ENCODE measurements at places on chromosomes 6 and 20.
A peak's percentile ranks its signal among the peaks of the same experiment; 100 is the strongest.

DNA sequence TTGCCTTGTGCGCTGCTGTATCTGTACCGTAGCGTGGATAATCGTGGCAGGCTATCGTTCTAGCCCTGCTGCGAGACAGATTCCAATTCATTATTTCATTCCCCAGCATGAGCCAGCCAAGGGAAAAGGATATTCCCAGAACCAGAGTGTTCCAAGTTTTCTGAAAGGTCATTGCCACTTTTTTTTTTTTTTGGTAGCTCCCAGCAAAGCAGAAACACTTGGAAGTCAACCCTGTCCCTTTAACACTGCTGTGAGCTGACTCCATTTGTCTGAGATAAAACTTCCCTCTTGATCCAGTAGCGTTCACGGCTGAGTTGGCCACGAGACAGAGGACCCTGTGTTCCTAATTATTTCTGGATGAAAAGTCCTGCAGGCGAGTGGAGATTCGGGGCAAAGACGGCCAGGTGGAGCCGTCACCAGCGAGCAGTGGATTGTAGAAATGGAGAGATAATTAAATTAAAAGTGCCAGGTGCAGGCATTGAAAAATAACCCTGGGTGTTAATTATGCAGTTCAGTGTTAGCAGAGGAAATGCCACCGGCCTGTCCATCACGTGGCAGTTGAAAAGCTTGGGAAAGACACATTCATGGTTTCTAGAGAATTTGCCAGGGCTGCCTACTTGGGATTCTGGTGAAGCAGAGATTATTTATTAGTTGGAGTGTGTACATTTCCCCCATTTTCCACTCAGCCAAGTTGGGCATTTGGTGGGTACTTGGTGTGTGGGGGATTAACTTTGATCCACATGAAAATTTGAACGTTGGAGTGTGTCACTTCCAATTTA is 164.2 kb downstream of the SLC24A3 start:
- peak; percentile 3 for DNase-seq

GRCh38 chr20:7744411-7744810 is 195.8 kb downstream of the HAO1 start:
- no peak for DNase-seq

- no peak for DNase-seq
Observed at GRCh38 chr20:32538526-32538939, 46.6 kb downstream of the NOL4L start.

DNA sequence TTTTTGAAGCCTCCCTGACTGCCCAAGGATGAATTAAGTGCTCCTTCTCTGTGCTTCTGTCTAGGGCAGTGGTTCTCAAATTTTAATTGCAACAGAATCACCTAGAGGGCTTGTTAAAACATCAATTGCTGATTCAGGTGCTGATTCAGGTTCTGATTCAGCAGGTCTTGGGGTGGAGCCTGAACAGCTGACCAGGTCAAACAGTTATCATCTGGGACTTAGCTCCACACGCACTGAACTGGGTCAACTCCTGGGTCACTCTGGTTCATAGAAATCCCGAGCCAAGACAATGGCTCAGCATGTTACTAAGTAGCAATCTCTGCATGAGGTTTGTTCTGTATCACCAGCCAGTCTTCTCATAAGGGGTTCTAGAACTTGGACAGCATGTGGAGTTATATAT is 192.3 kb downstream of the GJA1 start:
- DNase-seq = no peak

GRCh38 chr6:3754776-3755175 is 3.3 kb upstream of the PXDC1 start:
- no peak for DNase-seq

DNA sequence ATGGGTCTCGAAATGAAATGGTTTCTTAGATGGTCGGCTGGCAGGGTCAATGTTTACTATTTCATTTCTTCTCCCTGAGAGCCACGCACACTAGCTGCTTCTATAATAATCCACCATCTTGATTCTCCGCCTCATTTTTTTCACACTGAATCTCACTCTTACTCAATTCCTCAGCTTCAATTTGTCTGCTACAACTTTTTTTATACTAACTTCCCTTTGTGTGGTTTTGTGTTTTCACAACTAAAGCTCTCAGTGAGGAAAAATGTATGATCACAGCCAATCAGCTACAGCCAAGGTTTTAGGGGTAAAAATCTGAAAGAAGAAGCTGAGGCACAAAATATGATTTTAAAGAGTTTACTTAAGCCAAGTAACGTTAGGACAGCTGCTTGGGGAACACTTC is 1309.4 kb downstream of the EPHA7 start:
- no peak for DNase-seq

DNA sequence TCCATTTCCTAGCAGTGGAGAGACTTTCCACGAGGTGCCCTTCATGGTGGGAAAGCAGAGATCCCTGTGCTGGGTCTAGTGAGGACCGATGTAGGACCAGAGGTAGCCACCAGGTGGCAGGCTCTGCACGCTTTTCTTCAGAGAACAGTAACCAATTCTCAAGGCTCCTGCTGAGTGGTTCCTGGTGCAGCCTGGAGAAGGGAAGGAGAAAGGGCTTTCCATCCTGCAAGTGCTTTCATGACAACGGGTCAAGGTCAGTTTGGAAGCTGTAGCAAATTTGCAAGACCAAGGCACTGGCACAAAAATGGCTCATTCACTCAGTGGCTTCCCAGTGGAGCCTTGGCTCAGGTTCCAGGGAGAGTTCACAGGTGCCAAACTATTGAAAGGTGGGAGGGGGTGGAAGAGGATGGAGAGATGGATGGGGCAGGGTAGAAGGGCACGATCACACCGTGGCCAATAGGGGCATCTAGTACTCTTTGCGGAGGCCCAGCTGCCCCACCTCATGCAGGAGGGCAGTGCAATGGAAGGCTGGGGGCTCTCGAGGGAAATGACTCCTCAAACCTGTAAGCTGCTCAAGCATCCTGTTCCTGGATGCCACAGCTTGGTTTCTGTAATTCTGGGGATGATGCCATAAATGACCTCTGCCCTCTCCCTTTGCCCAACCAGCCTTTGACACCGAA is 25.5 kb upstream of the KCNK16 start:
- no peak for DNase-seq

GRCh38 chr6:124961777-124962638 is at the start of gene RNF217:
Gene RNF217, plus strand, starts transcription at chr6:124962437. Its CDS starts 108 bp downstream, at chr6:124962545.
- peak; percentile 66 for DNase-seq

- DNase-seq = no peak
Observed at GRCh38 chr6:30037182-30037788, 23.8 kb upstream of the POLR1H start.

DNA sequence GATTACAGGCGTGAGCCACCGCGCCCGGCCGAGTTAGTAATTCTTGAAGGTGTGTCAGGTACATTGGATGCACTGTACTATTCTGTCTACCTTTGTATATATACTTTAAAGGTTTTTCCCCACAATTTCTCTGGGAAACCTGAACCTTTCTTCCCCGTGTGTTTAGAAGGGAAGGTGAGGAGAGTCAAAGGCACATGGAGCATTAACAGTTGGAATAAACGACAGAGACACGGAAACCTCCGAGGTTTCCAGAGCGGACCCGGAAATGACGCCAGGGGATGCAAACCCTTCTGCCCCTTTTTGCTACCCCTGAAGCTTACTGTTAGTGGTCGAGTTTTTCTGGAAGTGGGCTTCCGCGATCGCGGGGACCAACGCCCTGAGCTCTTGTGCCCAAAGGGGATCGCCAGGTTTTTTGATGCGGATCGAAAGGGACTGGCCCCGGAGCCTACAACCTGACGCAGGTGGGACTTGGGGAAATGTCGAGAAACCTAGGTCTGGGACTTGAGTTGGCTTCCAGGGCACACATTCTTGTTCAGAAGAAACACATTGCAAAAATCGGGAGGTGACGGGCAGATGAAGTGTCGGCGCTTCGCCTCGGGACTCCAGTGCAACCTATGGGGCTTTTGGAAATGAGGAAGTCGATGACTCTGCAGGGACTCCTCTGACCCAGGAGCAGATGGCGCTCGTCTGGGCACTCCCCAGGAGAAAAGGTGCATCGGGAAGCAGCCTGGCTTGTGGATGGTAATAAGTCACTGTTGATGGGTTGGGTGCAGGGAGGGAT is 218.2 kb downstream of the OR2B2 start:
- DNase-seq = no peak

GRCh38 chr20:24831232-24831631 is 117.8 kb upstream of the CST7 start:
- DNase-seq = no peak

DNA sequence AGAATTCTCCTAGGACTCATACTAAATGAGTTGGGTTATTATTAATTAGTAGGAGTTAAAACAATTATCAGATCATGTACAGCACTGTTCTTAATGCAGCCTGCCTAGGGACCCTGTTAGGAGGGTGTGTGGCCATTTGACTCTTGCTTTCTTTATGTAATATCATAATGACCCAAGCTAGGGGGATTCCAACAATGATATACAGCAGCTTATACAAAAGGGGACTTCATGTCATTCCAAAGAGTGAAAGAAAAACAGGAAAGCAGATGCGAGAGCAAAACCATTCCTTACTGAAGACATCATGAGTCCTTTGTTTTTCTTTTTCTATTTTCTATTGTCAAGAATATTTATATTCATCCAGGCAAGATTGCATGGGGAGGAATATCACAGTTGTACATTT is 455.2 kb downstream of the PLCB1 start:
- no peak for DNase-seq

DNA sequence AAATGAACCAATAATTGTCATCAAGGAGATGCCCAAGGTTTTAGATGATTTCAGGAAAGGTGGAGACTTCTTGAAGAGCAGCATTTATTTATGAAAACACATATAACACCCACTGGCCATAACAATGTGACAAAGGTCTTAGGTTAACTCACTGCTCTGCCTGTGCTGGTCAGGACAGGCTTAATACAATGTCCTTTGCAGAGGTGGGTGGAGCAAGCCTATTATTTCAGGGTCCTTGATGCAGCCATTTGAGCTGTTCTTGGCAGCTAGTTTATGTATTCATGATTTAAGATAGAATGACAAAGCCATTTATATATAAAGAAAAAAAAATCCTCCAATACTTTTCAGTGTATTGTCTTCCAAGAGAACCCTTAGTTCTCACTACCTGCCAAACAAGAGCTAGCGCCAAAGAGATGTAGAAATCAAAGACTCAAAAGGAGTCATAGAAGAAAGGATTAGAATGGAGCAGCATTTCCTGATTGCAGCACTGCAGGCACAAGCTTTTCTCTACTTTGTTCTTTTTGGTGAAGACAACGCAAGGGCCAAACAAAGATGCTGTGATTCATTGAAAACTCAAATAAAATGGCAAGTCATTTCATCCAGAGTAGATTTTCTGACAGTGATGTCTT is 124.3 kb upstream of the TSHZ2 start:
- no peak for DNase-seq

DNA sequence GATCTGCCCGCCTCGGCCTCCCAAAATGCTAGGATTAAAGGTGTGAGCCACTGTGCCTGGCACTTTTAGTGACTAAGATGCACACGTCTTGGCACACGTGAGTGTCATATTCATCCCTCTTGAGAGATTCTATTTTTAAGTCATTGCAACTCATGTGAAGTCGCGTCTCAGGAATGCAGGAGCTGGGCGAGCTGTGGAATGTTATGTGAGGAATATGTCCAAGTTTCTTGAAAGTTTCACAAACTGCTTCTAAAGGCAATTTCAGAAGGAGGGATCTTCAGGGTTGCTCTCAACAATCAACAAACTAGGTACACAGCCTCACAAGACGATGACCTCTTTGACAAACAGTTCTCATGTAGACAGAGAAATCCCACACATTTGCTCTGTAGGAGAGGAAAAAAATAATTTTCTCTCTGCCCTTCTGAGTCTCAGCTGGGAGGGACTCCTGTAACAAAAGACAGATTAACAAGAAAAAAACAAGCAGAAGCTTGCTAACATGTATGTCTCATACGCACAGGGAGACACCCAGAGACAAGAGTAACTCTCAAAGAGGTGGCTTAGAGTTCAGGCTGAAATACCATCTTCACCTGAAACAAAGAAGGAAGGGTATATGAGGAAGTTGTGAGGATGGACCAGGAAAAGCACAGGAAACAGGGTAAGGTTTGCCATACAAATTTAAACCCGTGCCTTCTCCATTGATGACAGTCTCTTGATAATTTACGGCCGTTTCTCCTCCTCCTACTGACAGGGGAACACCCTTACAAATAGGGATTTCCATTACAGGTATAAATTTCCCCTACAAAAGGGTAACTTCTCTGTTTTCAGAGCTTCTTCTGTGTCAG is 45.3 kb upstream of the FAM50B start:
- no peak for DNase-seq

GRCh38 chr20:46178891-46179290 is 60.8 kb downstream of the CD40 start:
- DNase-seq = no peak

DNA sequence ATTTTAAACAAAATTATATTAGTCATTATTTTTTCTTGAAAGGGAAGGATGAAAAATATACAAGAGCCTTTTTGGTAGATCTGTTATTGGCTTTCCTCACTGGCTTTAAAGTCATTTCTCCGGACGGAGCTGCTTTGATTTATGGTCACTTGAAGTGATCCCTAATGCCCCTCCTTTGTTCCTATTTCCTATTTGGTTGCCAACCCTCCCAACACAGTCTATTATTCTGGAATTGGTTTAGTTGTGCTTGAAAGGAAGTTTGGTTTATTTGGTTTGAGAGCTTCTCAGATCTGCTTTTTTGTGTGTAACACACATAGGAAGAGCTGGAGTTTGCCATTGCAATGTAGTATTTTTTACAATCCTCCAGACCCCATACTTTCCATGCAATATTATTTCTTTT is 347.9 kb downstream of the RFPL4B start:
- no peak for DNase-seq

DNA sequence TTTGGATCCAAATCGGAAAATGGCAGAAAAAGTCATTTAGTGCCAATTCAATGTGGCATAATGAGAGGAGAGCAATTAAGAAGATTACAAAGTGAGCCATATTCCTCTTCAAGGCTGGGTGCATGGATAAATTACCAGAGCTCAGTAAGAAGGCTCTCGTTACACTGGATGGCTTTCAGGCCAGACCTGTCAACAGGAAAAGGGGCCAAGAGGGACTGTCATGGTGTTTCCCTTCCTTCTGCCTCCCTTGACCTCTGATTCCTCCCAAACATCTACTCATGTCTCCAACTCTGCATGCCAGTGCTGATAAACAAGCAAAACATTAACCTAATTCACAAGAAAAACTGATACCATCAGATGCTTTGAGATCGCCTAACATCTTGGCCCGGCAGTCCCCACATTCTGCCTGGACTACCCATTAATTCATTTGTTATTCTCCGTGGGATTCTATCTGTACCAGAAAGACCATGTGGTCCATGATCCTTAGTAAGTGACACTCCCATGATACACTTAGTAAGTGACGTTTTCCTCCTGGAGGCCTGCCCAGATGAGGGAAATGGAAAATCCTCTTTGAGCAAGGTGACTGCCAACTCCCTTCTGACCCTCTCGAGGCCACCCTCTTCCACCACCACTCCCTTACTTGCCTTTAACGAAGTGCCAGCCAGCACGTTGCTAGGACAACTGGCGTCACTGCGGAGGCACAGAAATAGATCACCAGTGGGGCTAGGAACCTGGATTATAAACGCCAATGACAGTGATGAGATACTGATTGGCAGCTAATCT is 239.2 kb downstream of the GMPR start:
- no peak for DNase-seq

DNA sequence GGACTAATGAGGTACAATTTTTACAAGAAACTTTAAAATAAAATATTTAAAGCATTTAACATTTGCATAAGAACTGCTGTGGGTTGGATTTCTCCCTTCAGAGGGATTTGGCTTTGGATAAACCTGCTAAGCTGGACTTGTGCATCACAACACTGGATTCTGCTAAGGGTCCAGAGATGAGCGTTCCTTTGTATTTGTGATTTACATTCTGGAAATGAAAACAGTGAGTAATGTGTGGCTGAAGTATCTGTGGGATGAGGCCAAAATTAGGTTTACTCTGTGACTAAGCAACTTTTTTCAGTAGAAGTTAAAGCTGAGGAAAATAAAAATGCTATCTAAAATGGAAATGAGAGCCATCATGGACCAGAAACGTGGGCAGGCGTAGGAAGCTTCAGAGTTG is 494.3 kb downstream of the EPM2A start:
- DNase-seq = no peak

Data from substantia nigra (tissue), 51 donors.